Fibroblast of lung (primary cell): ENCODE measurements at places on chromosomes 2 and 18.

DNA sequence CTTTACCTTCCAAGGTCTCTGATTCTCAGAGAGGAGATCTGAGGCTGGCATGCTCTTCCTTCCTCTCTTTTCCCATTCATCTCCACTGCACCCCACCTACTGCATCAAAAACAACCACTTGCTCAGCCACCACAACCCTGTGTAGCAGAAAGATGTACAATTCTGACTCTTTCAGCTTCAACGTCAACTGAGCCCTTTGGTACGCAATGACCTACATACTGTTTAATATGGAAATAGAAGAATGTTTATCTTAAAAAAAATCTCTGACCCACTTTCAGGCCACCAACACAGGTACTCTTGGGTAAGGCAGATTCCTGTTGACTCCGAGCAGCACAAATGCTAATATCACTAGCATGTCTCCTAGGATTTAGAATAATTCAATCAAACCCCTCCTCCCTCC, 76.2 kb upstream of the AFF3 start:
- DNase-seq = no peak

DNA sequence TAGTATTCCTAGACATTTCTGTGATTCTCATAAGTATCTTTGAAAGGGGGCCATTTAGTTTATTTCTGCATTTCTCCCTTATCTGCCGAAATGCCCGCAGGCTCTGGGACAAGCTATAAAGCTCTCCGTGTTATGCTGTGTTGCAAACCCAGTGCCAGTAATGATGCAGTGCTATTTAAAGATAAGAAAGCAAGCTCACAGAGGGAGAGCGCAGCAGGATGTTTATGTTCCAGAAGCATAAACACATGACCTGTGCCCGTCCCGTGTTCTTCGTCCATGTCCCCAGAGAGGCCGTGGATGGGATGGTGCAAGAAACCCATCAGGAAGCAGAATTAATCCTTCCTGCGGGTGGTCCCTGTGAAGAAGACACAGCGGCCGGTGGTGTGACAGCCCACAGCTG, 99.4 kb downstream of the NEDD4L start:
- DNase-seq = peak; percentile 88

DNA sequence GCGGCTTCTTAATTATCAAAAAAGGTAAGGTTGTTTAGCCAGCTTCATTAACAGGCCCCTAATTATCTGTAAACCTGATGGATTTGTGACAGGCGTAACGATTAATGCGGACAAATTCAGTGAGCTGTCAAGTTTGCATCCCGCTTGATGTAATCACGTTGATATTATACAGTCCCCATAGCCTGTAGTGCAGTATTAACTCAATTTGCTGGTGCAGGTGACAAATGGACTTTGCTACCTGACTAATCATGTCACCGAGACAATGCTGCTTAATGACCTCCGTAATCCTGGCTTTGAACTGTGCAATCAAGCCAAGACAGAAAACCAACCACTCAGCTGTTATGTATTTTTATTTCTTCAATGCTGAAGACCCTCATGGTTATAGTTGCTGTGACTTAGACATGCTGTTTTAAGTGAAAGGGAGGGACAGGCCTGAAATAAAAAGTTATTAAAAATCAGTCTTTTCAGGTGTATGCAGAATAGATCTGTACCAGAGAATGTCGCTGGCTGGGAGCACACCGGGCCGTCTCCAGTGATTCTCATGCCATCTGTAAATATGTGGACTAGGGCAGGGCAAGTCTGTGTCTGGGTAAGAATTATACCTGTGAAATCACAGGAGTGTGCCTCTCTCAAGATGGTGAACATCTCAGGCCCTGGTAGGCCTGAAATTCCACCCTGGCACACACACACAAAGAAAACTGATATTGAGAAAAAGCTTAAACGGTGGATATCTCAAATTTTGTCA, 4.3 kb downstream of the TSHZ1 start:
- no peak for DNase-seq

DNA sequence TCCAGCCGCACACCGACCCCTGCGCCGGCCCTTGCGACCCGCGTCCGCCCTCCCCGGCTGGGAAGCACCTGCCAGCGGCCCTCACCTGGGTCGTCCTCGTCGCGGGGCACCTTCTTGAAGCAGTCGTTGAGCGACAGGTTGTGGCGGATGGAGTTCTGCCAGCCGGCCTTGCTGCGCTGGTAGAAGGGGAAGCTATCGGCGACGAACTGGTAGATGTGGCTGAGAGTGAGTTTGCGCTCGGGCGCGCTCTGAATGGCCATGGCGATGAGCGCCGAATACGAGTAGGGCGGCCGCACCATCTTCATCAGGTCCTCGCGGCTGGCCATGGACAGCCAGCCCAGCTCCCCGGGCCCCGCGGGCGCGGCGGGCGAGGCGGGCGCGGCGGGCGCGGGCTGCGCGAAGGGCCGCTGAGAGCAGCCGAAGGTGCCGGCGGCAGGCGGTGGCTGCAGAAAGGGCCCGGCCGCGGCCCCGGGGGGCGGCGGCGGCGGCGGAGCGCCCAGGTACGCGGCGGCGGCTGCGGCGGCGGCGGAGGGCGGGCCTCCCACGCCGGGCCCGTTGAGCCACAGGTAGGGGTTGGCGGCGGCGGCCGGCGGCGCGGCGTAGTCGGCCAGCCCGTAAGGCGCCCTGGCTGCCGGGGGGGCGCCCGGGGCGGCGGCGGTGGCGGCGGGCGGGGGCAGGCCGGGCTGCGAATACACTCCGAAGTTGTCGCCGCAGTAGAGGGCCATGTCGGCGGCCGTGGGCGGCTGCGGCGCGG, 505 bp downstream of the FOXI3 start:
- no peak for DNase-seq

GRCh38 chr2:233115741-233116140, 55.6 kb downstream of the INPP5D start:
- DNase-seq = no peak

GRCh38 chr2:60556576-60557485, 3.4 kb upstream of the BCL11A start:
- DNase-seq = no peak

DNA sequence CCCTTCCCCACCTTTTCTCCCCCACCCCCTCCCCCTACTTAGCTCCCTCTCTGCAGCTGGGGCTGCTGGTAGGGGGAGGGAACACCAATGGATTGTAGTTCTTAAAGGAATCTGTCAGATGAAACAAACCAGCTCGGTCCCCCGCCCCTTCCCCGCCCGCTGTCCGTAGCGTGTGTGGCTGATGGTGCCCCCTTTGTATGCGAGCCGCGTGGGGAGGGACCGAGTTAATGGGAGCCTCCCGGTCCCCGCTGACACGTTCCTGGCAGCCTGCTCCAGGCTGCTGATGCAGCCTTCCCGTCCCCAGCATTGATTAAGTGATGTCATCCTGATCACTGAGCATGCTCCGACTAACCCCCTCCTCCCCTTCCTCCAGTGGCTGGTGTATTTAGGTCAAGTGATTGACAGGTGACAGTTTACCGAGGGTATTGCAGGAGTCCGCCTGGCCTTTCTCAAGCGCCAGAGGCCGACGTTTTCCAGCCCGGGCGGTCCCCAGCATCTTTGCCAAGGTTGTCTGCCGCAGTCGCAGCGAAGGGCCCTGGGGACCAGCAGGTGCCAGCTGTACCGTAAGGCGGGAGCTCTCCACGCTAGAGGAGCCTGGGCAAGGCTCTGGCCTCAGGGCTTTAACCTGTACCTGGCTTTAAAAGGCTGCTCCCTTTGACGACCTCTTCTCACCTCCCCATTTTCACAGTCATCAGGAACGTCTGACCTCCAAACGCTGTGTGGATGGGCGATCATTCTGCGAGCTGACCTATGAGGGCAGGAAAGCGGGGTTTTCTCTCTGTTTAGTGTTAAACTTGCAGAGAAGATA, 1.8 kb downstream of the KIF5C start:
- DNase-seq = no peak

DNA sequence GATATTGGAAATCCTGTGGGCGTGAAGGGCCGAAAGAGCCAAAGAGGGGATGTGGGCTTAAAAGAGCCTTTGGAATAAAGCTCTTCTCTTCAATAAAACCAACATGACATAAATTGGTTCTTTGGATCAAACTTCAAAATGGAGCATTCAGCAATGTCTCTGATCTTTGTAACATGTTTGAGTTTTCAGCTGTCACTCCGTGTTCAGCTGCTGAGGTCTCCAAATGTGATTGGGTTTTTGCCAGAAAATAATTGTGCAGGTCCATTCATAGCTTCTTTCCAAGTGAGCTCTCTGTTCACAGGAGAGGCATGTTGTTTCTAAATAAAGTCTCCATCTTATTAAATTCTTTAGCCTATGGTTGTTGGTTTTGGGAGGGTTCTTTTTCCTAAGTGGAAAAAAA, 127.6 kb upstream of the CCDC68 start:
- DNase-seq = no peak

DNA sequence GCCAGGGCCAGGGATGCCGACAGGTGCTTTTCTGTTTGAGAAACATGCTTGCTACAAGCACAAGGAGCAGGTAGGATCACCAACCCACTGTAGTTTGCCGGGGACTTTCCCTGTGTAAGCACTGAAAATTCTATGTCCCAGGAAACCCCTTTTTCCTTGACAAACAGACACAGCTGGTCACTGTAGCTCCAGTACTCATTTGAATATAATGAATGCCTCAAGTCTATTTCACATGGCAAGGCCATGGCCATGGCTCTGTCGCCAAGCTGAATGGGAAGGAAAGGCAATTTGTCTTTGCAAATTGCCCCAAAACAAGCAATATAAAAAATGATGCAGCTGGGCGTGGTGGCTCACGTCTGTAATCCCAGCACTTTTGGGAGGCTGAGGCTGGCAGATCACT, 49.6 kb upstream of the IGFBP2 start:
- no peak for DNase-seq

DNA sequence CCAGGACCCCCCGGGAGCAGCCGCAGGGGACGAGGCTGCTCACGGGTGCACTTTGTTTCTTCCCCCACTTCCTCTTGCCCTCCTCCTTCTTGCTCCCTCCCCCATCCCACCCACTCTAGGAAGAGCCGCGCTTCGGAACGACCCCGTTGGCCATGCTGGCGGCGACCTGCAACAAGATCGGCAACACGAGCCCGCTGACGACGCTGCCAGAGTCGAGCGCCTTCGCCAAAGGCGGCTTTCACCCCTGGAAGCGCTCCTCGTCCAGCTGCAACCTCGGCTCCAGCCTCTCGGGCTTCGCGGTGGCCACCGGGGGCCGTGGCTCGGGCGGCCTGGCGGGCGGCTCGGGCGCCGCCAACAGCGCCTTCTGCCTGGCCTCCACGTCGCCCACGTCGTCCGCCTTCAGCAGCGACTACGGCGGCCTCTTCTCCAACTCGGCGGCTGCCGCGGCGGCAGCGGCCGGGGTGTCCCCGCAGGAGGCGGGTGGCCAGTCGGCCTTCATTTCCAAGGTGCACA, 1.3 kb downstream of the SP9 start:
- no peak for DNase-seq

- peak; percentile 2 for DNase-seq
Observed at GRCh38 chr2:194545978-194546377, 1111.0 kb upstream of the SLC39A10 start.

- no peak for DNase-seq
Observed at GRCh38 chr18:78634061-78634696, 345.4 kb upstream of the SALL3 start.

- DNase-seq = no peak
Observed at GRCh38 chr18:816088-816653, 4.1 kb upstream of the YES1 start.

GRCh38 chr2:191023235-191023679, 9.3 kb upstream of the STAT1 start:
- no peak for DNase-seq

DNA sequence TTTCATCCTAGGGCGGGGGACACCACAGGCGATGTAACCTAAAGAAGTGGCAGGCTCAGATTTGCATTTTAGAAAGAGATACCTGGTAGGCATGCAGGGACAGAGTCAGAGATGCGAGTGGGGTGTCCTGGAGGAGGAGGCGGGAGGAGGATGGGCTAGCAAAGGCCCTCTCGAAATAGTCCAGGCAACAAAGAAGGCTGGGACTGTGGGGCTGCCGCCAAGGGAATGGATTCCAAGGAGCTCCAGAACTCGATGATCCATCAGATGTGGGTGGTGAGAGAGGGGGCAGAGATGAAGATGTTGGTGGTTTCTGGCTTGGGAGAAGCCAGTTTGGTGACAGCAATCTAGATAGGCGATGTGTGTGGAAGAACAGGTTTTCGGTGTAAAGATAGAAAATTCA, 12.5 kb upstream of the INPP5D start:
- DNase-seq = no peak
